ENCODE measurements at places on chromosomes 4 and X.

DNA sequence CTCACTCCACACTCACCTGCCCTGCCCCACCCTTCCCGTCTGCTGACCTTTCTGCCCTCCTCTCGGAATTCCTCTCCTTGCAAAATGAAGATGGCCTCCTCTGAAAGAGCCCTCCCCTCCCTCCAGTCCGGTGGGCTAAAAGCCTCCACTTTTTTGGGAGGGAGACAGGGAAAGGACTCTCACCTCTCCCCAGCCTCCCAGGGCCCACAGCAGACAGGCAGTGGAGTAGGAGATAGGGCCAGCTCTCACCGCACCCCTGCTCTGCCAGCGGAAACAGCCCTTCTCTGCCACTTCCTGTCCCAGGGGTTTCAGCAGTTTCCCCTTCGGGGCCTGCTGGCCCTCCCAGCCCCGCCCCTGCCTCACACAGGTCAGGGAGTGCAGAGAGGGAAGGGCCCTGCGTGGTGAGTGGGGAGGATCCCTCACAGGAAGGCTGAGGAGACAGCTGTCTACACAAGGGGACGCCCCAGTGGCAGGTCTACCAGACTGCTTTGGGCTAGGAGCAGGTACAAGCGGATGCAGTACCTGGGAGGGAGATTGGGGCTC, 18.2 kb downstream of the ELF4 start:
- no peak for DNase-seq

DNA sequence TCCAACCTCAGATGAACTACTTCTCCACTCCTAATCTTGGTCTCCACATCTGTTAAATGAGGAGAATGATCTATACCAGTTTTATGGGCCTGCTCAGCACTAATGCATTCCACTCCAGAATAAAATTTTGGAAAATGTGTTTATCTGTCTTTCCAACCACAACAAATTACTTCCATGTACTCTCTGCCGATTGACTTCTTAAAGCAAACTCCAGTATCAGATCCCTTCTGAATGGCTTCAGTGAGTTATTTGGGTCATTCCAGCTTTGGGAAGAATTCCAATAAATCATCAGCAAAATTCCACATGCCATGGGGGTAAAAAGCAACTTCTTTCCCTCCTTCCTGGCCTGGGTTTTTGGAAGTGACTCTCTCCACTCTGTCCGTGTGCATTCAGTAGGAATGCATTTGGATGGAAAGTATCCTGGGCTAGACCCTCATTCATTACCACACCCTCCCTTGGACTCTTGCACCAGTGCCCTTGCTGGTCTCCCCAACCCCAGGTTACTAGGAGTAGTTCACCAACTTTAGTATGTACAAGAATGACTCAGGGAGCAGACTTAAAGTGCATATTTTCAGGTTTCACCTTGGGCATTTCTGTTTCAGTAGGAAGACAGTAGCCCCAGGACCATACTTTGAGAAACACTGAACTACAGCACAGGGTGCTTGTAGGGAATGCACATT, 15.4 kb upstream of the ADH6 start:
- no peak for DNase-seq

- no peak for DNase-seq
Measured at GRCh38 chr4:174401471-174402130, 117.9 kb downstream of the CEP44 start.

GRCh38 chr4:3414421-3415279, 27.1 kb upstream of the HGFAC start:
- DNase-seq: no peak

GRCh38 chrX:55109306-55109705, 20.5 kb downstream of the PAGE2 start:
- DNase-seq: no peak

GRCh38 chr4:98680806-98681205, 22.4 kb upstream of the TSPAN5 start:
- no peak for DNase-seq

GRCh38 chrX:130485870-130486269, 84.1 kb downstream of the RBMX2 start:
- no peak for DNase-seq

GRCh38 chr4:83335701-83336100, 1.1 kb upstream of the HPSE start:
- no peak for DNase-seq

DNA sequence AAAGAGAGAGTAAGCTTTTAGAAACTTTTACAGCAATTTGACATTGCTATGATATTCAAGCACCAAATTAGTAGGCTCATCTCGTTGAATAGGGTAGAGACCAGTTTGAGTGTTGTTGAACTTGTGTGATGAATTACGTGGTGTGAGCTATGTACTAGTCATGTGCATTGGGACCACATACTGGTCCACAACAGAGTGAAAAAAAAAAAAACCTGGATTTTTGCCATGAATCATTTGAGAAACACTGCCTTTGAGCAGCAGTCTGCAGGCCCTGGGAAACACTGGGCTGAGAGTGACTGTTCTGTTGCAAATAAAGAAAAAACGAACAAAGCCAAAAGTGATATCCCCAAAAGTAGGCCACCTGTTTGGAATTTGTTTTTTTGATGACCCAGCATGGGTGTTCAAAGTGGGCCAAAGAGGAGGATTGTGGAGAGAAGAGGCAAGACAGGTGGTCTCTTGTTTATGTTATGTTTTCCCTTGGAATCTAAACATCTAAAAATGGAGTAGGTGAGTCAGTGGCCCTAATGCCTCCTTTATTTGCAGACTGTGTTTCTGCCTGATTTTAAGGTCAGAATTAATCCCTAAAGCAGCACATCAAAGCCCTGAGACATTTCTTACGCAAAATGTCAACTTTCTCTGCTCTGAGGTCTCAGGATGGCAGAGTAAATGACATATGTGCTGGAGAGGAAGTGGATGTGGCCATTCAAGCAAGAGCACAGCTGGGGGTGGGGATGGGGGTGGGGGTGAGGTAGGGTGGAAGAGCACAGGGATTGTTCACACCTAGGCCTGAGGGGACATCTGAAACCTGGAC, 33.5 kb downstream of the TAF7L start:
- DNase-seq: peak; percentile 54

DNA sequence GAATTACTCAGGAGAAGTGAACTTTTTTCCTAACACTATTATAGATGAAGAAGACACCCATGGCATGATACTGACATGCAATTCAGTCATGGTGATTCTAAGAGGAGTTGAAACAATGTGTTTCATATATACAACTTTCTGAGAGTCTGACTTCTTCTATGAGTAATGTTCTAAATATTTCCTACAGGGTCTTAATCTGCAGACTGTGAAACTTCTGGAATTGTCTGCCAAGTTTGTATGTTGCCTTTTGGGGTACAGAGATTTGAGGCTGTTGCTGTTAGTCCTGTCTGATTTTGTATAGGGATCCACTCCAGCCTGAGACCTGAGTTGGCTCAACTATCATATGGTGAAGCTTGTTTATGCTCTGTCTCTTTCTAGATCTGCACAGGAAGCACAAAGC, 160.6 kb upstream of the GATB start:
- peak; percentile 81 for DNase-seq

DNA sequence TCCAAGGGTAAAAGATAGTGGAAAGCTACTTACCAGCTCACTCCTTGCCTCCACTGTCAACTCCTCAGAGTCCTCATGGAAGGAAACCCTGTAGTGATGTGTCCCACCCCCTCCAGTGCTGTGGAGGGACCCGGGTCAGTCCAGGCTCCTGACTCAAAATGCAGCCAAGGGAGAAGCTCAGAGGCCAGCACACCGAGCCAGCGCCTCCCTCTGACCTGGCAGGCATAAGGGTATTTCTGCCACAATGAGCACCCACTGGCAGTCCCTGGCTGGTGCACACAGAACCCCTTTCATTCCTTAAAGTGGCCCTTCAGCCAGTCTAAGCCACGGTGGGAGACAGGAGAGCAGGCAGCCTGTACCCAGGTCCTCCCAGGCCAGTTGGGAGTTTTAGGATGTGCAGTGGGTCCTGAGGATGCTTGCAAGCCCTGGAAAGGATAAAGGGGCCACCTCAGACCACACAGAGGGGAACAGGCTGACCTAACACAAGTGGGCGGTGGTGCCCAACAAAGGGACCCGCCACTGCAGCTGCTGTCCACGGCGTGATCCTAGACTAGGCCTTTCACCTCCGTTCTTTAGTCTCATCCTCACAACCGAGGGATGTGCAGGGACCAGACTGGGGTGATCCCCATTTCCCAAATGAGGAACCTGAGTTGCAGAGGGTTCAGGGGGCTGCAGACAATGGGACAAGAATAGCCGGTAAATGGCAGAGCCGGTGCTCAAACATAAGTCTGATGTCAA, 5.7 kb downstream of the JAKMIP1 start:
- DNase-seq: no peak

DNA sequence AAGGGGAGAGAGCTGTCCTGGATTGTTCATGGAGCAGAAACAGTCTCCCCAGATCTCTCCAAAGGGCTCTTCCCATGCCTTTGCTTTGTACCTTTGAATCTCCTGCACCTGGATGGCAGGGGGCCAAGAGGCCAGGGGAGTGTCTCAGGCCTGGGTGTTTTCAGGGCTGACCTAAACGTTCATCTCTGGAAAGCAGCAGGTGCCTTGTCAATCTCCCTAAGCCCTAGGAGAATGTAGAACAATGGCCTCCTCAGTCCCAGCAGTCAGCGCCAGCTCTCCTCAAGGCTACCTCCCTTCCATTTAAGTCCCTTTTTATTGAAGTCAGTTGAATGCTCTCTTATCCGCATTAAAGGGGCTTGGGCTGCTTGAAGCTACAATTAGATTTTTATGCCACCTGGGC, 31.2 kb upstream of the NSUN7 start:
- DNase-seq: no peak

DNA sequence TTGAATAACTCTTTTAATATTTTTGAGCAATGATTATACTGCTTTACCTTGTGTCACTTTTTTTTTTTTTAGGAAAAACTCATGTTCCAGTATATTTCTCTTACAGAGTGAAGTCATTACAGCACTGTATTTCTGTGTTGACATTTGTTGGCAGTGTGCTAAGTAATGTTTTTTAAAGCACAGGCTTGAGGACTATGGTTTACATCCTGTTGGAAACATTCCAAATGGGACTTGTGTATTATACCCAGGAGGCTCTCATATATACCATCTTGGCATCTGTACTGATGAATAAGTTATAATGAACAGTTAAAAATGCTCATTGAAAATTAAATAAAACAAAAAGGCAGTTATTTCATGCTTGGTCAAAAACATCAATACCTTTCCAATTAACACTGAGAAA, 33.8 kb downstream of the CEP44 start:
- peak; percentile 6 for DNase-seq

GRCh38 chr4:8205241-8205707, 6.2 kb downstream of the SH3TC1 start:
- DNase-seq: no peak

DNA sequence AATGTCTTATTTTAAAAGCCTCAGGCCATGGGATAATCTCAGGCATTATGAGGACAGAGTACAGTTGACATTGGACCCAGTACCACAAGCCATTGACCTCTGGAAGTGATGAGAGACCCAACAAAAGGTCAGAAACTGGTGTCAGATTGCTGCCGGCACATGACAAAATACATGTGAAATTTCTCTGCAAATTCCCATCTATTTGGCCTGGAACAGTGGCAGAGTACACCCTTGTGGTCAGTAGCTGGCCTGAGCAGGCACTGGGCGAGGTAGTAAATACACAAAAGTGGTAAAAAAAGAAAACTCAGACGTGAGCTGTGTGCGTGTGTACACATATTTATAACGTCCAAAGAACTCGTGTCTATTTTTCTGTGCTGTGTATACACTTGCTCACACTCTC, 155.5 kb downstream of the DHX15 start:
- DNase-seq: no peak

- DNase-seq: no peak
Measured at GRCh38 chr4:174377613-174378012, 93.9 kb downstream of the CEP44 start.

- no peak for DNase-seq
Measured at GRCh38 chr4:38983787-38984598, 48.2 kb downstream of the TMEM156 start.

DNA sequence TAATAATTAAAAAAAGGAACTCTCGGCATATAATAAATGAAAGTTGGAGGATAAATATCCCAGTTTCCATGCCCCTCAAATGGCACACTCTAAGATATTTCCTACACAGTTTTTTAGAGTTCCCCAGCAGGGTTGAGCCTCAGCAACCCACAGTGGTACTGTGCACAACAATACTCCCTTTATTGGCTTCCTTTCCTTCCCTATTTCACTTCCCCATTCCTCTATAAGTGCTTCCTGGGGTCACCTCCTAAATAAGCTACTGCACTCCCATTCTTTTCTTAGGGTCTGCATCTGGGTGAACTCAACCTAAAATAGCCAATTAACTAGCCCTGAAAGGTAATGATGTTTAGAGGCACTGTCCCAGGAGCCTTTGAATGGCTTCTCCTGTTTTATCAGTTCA, 76.4 kb upstream of the NHS start:
- no peak for DNase-seq

- DNase-seq: no peak
Measured at GRCh38 chr4:14399848-14400247, 602.4 kb upstream of the CPEB2 start.

DNA sequence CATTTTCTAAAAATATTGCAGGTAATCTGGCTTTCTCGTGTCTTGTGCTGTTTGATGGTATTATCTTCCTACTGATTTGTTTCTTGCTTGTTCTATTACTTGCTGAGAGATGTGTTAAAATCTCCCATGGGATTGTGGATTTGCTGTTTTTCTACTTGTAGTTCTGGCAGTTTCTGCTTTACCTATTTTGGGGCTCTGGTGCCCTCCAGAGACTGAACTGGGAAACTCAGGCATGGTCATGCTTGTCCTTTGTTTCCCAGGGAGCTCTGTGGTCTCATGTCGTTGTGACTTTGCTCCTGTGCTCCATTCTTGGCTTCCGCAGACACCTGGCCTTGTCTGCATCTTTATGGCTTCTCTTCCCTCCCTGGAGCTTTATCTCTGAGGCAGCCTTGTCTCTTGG, 39.5 kb downstream of the NSD2 start:
- peak; percentile 53 for DNase-seq

- DNase-seq: no peak
Measured at GRCh38 chr4:126215759-126216158, 901.0 kb downstream of the FAT4 start.

DNA sequence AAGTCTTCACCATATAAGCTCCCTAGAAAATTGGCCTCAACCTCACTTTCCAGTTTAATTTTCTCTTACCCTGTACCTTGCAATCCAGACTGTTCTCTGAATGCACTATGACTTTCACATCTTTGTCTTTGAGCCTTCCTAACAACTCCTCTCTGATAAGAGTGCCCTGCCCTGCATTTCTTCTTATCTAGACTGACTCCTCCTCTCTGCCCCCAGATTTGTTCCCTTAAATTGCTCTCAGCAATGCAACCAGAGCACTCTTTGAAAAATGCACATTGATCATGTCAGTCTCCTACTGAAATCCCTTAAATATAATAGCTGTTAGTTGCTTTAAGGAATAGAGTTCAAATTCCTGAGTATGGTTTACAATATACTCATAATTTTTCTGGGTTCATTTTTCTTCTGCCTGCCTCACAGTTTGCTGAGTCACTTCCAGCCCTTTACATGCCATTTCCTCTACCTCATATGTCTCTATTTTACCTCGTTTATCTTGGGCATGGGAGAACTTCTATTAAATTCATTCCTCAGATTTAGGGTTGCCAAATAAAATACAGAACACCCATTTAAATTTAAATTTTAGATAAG, 582.7 kb upstream of the AADAT start:
- DNase-seq: peak; percentile 72
